K562 (cell line): ENCODE measurements at places on chromosomes 3 and 15. TPM values are rescaled to one million over a fixed set of nuclear protein-coding genes. Genes with fewer than 3 reads are reported as not detected.

MOBP gene
- polyA plus RNA-seq = 0.25 TPM in 1 of 2 replicates, not detected in the other

CYB561D2 gene
- 13.6 and 16.6 TPM in 2 replicates for polyA plus RNA-seq

TNFSF10 gene
- 0.19 and 0.52 TPM in 2 replicates for polyA plus RNA-seq

MME gene
- 2.0 and 3.4 TPM in 2 replicates for polyA plus RNA-seq

ARNT2 gene
- not detected in 2 replicates for polyA plus RNA-seq

NMNAT3 gene
- polyA plus RNA-seq = 8.3 and 12.5 TPM in 2 replicates

CAND2 gene
- polyA plus RNA-seq = 7.6 and 7.7 TPM in 2 replicates

BFSP2 gene
- polyA plus RNA-seq = not detected in 2 replicates

GPR27 gene
- polyA plus RNA-seq = not detected in 2 replicates

RARB gene
- polyA plus RNA-seq = 0.15 and 0.18 TPM in 2 replicates

ISLR gene
- polyA plus RNA-seq = not detected in 2 replicates

TBC1D23 gene
- polyA plus RNA-seq = 23.4 and 25.8 TPM in 2 replicates

C3orf70 gene
- not detected in 2 replicates for polyA plus RNA-seq

CCDC14 gene
- 56.9 and 73.6 TPM in 2 replicates for polyA plus RNA-seq

CLDN16 gene
- polyA plus RNA-seq = 0.04 TPM in 1 of 2 replicates, not detected in the other

CCDC80 gene
- 0.19 and 1.1 TPM in 2 replicates for polyA plus RNA-seq

COL8A1 gene
- polyA plus RNA-seq = not detected in 2 replicates

COL6A5 gene
- 5.4 and 6.0 TPM in 2 replicates for polyA plus RNA-seq

SLC28A2 gene
- not detected in 2 replicates for polyA plus RNA-seq

GHSR gene
- polyA plus RNA-seq = not detected in 2 replicates

DNAH12 gene
- 0.01 TPM in 1 of 2 replicates, not detected in the other for polyA plus RNA-seq

OCA2 gene
- polyA plus RNA-seq = 0.13 and 0.57 TPM in 2 replicates

ANKUB1 gene
- polyA plus RNA-seq = not detected in 2 replicates

IL5RA gene
- polyA plus RNA-seq = 0.16 TPM in 1 of 2 replicates, not detected in the other

NANOGP8 gene
- not detected in 2 replicates for polyA plus RNA-seq

GBE1 gene
- polyA plus RNA-seq = 9.5 and 9.9 TPM in 2 replicates

NUP210 gene
- polyA plus RNA-seq = 54.3 and 61.0 TPM in 2 replicates

BTLA gene
- polyA plus RNA-seq = not detected in 2 replicates

ITIH1 gene
- not detected in 2 replicates for polyA plus RNA-seq

TMIE gene
- not detected in 2 replicates for polyA plus RNA-seq

UBA7 gene
- 2.0 and 3.3 TPM in 2 replicates for polyA plus RNA-seq

GOLGA8T gene
- polyA plus RNA-seq = not detected in 2 replicates

DAZL gene
- polyA plus RNA-seq = not detected in 2 replicates

ZNF662 gene
- polyA plus RNA-seq = 0.03 and 0.28 TPM in 2 replicates

ENTPD3 gene
- polyA plus RNA-seq = 0.50 and 0.58 TPM in 2 replicates

TRIM42 gene
- not detected in 2 replicates for polyA plus RNA-seq

IL17RC gene
- polyA plus RNA-seq = 7.5 and 7.7 TPM in 2 replicates
